D721Med (cell line): ENCODE measurements at places on chromosomes 12 and 14.

- no peak for DNase-seq
Measured at GRCh38 chr12:124299628-124300388, 4.9 kb downstream of the RFLNA start.

DNA sequence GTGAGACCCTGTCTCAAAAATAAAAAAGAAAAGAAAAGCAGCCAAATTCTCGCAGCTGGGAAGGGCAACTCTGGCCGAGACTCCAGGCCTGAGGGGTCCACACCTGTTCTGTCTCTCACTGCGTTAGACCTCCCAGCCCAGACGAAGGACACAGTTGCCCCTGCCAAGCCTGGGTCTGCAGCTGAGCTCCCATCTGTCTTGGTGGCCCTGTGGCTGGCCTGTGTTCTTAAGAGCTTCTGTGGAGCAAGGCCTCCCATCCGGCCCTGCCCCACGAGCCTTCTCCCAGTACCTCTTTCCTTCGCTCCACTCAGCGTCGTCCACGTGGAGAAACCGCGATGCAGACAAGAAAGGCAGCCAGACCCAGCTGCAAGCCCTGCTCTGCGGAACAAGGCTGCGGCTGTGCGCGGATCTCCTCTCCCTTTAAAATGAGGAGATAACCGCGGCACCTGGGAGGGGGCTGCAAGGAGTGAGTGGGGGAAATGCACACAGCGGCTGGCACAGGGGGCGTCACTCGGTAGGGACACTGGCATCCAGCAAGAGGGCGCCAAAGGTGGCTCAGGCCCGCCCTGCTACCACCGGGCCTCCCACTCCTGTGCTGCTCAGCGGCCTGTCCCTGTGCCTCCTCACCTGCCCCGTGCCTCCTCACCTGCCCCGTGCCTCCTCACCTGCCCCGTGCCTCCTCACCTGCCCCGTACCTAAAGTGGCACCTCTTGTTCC, 42.4 kb downstream of the LRRC74A start:
- DNase-seq = no peak

- no peak for DNase-seq
Measured at GRCh38 chr12:117069926-117070900, 29.0 kb downstream of the TESC start.

GRCh38 chr12:25101092-25101445, 93.9 kb downstream of the DNAI7 start:
- no peak for DNase-seq

DNA sequence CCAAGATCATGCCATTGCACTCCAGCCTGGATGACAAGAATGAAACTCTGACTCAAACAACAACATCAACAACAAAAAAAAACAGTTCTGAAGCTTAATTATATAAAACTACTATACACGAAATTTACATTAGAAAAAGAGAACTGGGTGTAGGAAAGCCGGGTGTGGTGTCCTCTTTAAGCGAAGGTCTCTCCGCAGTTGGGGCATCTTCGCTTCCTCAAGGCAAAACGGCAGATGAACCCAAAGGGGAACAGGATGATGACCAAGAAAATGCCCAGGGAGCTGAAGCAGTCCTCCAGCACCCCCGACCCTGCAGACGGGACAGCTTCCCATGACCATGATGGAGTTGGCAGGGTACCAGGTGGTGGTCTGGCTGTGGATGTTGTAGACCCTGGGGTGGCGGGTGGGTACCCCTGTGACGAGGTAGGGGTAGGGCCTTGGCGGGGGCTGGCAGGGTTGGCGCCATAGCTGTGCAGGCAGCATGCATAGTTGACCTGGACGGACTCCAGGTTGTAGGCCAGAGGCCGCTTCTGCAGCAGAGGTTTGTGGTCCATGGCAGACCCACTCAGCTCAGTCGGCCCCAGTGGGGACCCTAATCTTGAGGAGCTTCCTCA, 18.2 kb upstream of the BCAT1 start:
- no peak for DNase-seq

GRCh38 chr14:23638414-23639047, 2.4 kb downstream of the DHRS2 start:
- DNase-seq = no peak

- no peak for DNase-seq
Measured at GRCh38 chr14:42563313-42563712, 956.6 kb downstream of the LRFN5 start.

DNA sequence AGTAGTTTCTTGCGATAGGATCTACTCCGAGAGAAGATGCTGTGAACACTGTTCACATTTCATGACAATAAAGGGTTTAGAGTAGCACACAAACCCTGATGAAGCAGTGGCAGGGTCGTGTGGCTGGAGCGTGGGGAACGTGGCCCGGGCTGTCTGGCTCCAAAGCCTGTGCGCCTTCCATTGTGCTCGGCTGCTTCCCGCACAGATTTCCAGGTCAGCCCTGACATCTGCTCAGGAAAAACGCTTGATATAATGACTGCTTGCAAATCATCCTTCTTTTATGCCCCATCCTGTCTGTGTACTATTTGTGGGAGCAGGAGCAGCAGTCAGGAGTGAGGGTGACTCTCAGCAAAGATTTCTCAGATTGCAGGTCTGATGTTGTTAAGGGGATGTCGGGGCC, 78.6 kb downstream of the EML1 start:
- DNase-seq = no peak

GRCh38 chr12:30016540-30017055, 232.9 kb upstream of the TMTC1 start:
- DNase-seq = no peak

DNA sequence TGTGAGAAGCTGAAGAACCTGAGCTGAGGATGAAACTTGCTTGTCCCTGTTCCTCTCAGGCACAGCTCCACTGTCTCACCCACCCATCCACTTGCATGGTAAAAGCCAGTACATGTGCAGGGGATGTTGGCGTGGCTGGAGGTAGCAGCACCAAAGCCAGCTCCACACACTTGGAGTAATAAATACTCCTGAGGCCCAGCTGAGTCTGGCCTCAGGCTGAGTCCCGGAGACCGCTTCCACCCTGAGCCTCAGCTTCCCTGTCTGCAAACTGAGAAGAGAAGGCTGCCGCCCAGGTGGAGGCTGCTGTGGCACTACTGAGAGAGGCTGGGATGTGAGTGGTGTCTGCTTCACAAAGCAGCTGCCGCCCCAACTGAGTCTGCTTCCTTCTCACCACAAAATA, 19.2 kb downstream of the CHGA start:
- DNase-seq = no peak

- DNase-seq = no peak
Measured at GRCh38 chr12:3463921-3464320, 27.1 kb upstream of the PRMT8 start.

DNA sequence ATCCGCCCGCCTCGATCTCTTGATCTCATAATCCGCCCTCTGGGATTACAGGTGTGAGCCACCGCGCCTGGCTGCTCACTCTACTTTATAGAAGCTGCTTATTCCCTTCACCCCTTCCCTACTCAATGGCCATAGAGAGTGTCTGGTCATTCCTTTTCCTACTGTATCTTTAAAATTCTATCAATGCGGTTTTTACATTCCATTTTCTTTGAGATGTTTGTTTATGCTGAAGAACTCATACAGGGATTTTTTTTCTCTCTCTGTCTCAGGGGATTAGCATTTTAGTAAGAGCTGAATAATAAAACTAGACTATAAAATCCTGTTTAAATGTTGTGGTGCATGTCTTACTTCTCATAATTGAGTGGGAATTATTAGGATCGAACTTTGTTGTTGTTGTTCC, 218.6 kb upstream of the FOXN3 start:
- DNase-seq = no peak

DNA sequence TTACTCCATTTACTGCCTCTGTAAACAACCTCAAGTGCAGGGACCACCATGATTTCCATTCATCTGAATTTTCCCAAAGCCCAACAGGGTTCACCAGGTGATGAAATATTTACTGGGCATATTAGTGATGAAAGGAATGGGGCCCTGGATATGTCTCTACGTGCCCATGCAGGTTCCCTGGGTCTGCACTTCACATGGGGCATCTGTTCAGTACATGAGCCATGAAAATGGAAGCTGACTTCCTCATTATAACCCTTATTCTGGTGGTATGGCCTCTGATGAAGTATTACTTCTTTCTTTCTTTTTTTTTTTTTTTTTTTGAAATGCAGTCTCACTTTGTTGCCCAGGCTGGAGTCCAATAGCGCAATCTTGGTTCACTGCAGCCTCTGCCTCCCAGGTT, 26.5 kb upstream of the CORO1C start:
- DNase-seq = no peak

GRCh38 chr12:92519284-92519683, 183.5 kb upstream of the PLEKHG7 start:
- DNase-seq = no peak

- no peak for DNase-seq
Measured at GRCh38 chr14:26216786-26217185, 381.0 kb downstream of the NOVA1 start.

GRCh38 chr12:103742349-103742932, 98.6 kb downstream of the NT5DC3 start:
- no peak for DNase-seq

DNA sequence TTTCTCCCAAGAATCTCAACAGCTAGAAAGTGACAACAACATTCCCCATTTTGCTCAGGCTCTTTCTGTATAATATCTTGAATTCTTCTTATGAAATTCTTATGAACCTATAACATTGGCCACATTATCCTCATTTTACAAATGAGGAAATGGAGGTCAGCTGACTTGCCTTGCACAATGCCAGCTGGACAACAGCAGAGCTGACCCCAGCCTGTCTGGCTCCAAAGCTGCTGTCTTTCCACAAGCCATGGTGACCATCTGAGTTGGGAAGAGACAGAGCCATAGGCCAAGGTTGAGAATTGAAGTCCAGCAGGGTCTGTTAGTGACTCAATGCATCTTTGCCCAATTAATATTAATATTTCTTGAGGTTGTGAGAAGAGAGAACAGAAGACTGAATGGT, 87.3 kb downstream of the KSR2 start:
- no peak for DNase-seq

DNA sequence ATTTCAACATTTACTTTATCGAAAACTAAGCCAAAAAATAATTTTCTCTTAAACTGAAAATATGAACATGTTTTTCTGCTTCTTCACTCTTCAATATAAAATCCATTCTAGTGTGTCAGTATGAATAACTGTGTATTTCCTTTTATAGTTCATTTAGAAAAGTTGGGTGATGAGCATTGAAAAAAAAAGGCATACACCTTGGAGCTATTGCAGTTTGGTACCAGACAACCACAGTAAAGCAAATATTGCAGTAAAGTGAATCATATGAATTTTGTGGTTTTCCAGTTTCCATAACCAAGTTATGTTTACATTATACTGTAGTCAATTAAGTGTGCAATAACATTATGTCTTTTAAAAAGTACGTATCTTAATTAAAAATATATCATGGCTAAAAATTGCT, 195.0 kb upstream of the FOXG1 start:
- DNase-seq = no peak

- no peak for DNase-seq
Measured at GRCh38 chr14:64123241-64123822, 170.8 kb downstream of the ESR2 start.

DNA sequence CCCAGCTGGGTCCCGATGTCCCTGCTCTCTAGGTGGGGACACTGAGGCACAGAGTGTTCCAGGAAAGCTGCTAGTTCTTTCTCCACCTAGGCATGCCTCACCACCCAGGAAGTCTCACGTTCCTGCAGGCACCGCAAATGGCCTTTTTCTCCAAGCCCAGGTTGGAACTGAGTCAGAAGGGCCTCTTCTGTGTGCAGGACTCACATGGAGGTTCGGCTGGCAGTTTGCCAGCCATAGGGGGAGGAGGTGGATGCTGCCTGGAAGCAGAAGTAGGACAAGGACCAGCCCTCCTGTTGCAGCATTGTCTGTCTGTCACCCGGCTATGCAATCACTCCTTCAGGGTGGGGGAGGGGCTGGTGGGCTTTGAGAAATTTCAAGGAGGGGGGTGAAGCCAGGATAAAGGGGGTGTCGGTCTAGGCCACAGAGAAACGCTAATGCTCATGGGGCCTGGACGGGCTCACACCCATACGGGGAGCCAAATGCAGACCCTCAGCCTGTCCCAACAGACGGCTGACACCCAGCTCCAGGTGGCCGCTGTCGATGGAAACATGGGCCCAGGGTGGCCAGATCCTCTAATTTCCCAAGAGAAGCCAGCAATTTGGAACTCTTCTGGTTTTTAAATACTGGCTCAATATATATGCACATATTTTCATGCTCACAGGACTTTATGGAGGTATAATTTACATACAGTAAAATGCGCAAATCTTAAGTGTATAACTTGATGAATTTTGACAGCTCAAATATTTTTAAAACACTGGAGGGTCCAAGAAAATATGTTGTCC, 120.5 kb downstream of the PHETA1 start:
- DNase-seq = no peak

DNA sequence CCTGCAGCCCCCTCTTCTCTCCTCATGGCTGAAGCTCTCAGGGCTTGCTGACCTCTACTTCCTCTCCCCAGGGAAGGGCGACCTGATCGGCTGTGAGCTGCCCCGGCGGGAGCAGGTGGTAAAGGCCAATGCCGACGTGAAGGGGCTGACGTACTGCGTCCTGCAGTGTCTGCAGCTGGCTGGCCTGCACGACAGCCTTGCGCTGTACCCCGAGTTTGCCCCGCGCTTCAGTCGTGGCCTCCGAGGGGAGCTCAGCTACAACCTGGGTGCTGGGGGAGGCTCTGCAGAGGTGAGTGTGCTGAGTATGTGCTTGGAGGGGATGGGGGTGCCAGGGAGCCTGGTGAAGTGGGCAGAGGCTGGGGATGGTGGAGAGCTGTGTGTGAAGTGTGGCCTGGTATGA, 13.7 kb downstream of the MCRS1 start:
- DNase-seq = no peak

DNA sequence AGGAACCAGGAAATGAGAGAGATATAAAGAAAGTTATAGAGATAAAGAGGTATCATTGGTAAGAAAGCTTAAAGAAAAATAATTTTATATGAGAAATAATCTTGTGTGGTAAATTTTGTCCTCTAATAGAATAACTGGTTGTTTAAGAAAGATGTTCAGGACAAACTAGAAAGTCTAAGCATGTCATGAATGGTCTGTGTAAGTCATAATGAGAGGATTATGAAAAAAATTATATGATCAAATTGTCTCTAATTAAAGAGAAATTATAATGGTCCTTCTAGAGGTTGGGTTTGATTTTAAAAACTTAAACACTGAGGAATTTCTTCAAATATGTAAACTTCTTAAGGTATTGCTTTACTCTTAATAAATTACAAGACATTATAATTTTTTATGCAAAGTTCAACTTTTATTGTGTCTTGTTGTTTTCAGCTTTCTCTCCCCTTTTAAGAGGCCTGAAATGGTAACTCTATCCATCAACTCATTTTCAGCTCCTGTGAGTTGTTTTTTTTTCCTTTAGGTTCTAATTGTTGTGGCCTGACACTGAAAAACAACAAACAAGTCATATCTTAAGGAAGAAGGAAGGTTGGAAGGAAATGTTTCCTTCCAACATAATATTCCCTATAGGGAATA, 88.2 kb upstream of the CNOT2 start:
- DNase-seq = no peak

DNA sequence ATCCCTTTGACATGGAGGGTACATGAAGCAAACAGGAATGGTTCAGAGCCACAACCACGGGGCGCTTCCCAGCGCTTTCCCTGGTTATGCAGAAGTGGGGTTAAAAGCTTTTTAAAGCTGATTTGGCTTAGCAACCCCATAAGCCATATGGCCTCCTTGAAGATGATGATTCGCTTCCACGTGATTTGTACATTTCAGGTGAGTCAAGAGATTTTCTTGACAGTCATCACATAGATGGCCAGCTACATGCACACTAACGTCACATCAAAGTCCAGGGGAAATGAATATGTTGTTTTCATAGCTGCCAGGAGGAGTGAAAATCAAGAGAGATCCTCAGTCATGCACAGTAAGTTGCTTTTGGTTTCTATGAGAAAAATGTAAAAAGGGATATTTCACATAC, 309.7 kb downstream of the TMEM132D start:
- DNase-seq = no peak
